ENCODE measurements at places on chromosomes 1 and 21. TPM values are rescaled to one million over a fixed set of nuclear protein-coding genes. Genes with fewer than 3 reads are reported as not detected.

DNA sequence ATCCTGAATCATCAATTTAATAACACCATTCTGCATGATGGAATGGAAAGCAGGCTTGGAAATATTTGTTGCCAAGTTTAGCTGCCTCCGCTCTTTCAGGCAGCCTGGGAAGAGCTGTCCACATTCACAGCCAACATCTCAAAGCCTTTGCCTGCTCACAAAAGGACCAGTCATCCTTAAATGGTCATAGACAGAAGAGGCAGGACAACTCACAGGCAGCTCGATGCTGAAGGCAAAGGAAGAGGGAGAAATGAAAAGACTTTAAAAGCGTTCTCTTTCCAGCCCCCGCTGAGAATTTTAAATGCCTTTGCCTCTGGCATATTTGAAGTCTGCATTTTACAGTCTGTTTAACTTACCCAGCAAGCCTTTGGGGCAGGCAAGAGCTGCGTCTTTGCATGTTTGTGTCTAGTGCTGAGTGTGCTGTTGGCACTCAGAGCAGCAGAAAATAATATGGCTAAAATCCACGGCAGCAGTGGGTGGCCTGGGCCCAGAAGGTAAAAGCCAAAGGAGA, 68.9 kb downstream of the NMNAT2 start:
- no peak for DNase-seq

DNA sequence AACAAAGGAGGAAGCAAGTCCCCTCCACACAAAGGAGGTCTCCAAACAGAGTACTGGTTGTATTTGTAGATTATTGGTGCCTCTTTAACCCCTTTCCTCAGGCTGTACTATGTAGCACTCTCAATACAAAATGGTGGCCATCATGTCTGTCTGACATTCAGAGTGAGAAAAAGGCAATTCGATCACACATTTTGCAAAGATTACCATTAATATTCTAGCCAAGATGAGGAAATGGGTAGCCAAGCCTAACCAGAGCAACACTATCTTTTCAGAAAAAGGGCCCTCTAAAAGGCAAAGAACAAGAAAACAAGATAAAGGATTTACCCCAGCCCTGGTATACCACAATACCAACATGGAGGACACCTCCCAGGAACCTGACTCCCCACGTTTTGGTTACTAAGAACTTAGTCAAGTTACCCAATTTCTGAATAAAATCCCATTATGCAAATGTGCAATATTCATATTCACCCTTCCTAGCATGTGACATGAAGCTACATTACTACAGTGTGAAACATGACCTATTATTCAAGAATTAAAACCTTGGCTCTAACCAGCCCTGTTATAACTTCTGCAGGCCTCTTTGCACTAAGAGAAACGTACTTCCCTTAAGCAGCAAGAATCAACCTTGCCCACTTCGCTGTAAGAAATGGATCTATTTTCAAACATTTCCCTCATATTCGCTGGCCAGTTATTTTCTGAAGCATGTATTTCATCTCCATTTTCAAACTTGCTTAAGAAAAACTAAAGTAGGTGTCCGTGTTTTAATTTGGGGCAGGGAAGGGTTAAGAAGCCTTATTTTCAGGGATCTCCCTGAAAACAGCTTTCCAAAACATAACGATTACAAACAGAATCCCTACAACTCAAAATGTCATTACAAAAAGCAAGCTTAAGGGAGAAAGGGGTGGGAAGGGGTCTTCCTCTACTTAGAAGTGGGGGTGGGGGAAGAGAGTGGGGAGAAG, 2.1 kb downstream of the KDM5B start:
- peak; percentile 29 for DNase-seq

DNA sequence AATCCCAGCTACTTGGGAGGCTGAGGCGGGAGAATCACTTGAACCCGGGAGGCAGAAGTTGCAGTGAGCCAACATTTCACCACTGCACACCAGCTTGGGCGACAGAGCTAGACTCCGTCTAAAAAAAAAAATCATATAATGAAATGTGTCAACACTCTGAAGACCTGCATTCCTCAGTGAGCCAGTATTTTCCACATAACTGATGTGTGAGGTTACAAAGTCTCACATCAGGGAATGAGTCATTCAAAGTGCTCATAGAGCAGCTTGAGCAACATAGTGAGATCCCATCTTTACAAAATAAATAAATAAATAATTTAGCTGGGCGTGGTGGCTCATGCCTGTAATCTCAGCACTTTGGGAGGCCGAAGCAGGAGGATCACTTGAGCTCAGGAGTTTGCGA, 65.5 kb downstream of the CASZ1 start:
- no peak for DNase-seq

- no peak for DNase-seq
Observed at GRCh38 chr21:35311985-35312384, 262.9 kb upstream of the RUNX1 start.

DNA sequence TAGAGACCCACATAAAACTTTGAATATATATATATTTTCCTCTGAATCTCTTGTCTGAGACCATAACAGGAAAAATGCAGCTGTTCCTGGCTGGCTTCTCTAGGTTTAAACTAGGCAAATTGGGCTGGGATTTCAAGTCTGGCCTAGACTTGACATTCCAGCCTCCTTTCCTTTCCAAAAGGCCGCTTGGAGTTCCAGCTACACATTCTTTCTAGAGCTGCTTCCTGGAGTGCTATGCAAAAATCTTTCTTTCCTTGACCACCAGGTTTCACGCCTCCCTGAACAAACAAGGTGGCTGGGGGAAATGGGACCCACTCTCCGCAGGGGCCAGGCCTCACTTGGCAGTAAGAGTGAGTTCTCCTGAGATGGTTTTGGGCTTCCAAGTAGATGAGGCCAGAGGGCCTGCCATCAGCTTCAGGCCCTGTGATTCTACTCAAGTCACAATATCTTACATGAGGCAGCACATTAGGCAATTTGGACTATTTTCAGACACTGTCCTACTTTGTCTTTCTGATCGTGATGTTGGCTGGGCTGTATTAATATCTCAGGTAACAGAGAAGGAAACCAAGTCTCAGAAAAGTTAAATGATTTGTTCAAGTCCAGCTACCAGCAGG, 102.4 kb downstream of the FAM78B start:
- no peak for DNase-seq

GRCh38 chr1:229030630-229031029, 240.3 kb upstream of the RAB4A start:
- DNase-seq: no peak

- DNase-seq: no peak
Observed at GRCh38 chr1:94532077-94532476, 9.5 kb downstream of the F3 start.

- DNase-seq: no peak
Observed at GRCh38 chr1:230144010-230144614, 77.1 kb downstream of the GALNT2 start.

DNA sequence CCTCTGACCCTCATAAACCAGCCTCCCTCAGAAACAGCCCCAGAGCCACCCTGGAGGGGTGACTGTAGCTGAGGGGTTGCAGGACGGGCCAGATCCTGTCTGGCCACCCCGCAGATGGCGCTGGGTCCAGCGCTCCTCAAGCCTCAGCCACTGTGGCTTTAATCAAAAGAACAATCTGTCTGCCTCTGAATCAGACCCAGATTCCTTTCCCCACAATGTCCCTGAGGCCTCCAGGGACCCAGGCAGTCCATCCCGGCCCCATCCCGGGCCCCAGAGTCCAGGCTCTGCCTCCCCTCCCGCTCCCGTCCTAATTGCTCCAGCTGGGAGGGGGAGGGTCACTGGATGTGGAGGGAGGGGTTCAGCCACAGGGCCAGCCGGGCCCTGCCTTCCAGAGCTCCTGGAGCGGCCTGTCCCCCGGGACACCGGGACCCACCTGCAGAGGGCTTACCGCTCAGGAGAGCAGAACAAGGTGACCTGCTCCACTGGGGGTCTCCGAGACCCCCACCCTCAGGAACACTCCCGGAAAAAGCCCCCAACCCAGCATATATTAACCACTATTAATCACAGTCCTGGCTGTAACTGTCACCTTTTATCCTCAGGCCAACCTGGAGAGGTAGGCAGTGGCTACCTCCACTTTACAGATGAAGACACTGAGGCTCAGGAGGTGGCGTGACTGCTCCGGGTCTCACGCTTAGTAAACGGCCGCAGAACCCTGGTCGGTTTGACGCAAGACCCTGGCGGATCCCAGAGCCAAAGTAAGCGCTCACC, 836 bp upstream of the FBLIM1 start:
- DNase-seq: no peak

ZNF684 gene
- 2.9 TPM for total RNA-seq

DNA sequence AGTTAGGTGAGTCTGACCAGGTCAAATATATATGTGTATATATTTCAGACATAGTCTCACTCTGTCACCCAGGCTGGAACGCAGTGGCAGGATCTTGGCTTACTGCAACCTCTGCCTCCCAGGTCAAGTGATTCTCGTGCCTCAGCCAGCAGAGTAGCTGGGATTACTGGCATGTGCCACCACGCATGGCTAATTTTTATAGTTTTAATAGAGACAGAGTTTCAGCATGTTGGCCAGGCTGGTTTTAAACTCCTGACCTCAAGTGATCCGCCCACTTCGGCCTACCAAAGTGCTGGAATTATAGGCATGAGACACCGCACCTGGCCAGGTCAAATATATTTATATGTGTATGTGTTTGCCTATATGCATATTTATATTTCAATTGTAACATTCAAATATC, 581.5 kb upstream of the B3GALT2 start:
- no peak for DNase-seq

DNA sequence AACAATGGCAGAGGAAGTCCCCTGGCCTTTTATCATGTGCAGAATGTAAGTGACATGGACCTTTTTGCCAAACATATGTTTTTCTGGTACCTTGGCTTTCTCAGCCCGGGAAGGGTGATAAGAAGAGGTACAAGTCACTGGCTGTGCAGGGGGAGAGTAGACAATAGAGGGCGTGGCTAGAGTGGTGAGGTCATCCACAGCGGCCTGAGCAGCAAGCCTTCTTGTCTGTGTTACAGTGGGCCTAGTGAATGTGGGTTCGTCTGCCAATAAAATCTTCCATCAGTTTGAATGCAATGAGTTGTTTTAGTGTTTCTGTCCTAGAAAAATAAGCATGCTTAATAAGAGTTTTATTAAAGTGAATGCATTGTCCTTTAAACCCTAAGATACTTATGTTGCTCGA, 59.0 kb upstream of the PGD start:
- no peak for DNase-seq

DNA sequence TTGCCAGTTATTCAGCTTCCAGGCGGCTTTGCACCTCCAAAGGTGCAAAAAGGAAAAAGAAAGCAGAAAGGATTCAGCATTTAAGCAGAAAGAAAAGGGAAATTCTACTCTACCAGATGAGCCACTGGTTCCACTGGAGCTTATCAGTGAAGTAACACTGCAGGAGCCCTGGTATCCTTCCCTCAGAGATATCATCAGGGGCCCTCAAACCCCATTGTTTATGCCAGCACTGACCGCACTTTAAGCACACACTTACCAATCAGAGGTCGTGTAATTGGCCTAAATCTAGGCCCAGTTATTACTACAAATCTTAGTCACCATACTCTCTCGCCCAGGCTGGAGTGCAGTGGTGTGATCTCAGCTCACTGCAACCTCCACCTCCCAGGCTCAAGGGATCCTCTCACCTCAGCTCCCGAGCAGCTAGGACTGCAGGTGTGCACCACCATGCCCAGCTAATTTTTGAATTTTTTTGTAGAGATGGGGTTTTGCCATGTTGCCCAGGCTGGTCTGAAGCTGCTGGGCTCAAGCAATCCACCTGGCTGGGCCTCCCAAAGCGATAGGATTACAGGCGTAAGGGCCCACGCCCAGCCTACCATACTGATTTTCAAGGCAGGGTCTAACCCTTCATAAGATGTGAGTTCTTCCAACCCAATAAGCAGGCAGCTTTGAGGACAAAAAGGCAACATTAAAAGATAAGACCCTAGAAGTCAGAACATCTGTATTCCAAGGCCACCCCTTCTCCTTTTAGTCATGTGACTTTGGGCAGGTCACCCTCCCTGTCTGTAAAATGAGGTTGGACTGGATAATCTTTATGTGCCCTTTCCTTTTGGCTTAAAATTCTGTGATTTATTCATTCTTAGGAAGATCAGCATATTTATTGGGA, 125.3 kb downstream of the SYT2 start:
- DNase-seq: no peak

DNA sequence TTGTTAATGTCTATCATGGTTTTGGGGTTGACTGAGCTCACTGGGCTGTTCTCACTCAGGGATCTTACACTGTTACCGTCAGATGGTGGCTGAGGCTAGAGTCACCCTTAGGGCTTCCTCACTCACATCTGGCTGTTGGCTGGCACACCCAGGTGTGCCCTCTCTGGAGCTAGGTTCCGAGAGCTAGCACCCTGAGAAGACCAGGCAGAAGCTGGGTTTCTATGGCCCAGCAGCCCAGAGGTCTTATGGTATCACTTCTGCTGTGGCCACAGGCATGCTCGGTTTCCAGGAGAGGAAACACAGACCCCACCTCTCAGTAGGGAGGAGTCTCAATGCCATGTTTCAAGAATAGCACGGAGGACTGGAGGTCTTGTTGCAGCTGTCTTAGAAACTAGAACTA, 20.7 kb upstream of the KIF1B start:
- no peak for DNase-seq

- DNase-seq: no peak
Observed at GRCh38 chr1:83012950-83013349, 986.0 kb downstream of the TTLL7 start.

DNA sequence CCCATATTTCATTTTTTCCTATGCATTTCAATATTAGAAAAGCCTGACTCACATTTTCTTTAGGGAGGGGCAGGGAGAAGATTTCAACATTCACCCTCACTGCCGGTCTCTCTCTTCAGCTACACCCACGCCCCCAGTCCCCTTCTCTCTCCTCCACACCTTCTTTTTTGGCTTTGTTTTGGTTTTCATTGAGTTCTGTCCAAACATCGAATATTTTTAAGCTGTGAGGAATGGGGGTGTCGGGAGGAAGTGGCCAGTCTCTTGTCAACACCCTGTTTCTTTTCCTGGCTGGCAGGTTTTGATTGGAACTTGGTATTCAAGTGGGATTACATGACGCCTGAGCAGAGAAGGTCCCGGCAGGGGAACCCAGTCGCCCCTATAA, 177.3 kb downstream of the PGBD5 start:
- no peak for DNase-seq

- peak; percentile 59 for DNase-seq
Observed at GRCh38 chr1:172742599-172743500, 83.9 kb downstream of the FASLG start.

- no peak for DNase-seq
Observed at GRCh38 chr1:11245904-11246719, 16.2 kb downstream of the MTOR start.

SMCP gene
- not detected for total RNA-seq

- no peak for DNase-seq
Observed at GRCh38 chr1:209491031-209491430, 92.5 kb upstream of the CAMK1G start.

DNA sequence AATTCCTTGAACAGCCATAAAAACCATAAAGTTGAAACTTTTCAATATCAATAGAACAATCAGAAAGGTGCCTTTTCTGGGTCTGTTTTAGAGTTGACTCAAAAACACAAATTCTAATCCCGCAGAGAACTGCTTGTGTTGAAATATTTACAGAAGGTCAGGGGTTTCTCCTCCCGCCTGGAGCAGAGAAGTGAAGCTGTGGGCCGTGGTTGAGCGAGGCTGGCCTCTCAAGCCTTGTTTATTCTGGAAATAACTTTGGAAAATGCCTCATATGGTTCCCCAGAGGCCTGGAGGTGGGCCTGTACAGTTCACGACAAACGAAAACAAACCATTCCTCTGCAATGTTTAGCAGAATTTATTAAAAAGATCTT, 90.8 kb upstream of the ERRFI1 start:
- DNase-seq: no peak

CHIT1 gene
- 0.60 TPM for total RNA-seq

Data from CD8-positive, alpha-beta T cell (primary cell).